ENCODE measurements at places on chromosomes 3 and 15.

DNA sequence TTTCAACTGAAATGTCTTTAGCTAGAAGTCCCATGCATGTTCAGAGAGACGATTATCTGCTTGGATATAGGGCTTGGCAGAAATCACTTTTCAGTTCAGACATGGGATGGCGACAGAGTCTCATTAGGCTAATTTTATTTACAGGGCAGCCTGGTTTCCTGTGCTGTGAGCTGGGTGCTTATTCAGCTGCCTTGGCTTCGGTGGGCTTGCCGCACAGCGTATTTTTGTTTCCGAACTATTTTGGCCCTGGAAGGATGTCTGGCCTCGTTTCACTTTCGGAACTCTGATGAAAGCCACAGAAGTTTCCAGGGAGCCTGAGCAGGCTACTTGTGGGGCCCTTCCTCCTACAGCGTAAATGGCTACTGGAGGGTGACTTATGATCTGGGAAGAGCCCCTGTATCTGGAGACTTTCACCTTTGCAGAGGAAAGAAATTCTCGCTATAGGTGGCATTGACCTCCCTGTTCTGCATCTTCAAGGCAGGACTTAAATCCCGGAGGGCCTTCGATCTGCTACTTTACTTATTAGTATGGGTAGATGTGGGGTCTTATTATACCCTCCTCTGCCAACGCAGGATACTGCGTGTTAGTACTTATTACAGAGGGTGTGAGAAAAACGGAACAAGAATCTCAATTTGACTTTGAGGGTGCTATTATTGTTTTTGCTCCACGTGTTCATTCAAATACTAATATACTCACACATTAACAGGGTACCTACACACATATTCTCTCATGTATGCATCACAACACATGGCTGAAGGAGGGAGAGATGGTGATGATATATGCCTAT is 364.0 kb upstream of the RBMS3 start:
- no peaks in the 10 kb centered on the region for H3K27me3 ChIP-seq
- no peaks in the 10 kb centered on the region for H3K4me1 ChIP-seq
- H3K27ac ChIP-seq, result no peak overlapping the region

DNA sequence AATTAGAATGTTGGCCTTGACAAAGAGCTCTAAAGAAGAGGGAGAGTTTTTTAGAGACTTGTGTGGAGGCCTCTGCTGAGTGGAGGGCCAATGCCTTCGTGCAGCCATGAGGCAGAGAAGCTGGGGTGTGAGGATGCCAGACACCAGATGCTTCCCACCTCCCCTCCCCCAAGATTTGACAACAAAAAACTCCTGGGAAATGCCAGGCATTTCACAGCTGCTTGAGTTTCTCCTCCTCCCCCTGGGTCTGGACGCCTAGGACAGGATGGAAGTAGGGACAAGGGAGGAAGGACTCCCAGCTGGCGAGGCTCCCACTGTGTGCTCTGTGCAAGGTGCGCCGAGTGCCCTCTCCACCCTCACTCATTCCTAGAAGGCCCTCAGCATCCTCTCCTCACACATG is 20.1 kb downstream of the TGM4 start:
- DNase-seq, result no peak
- no peak overlapping the region for H3K27ac ChIP-seq
- no peak overlapping the region for H3K4me3 ChIP-seq
- H3K4me1 ChIP-seq, result no peaks in the 10 kb centered on the region

GRCh38 chr3:166071-166470 is 30.5 kb upstream of the CHL1 start:
- no peak overlapping the region for H3K4me3 ChIP-seq
- no peaks in the 10 kb centered on the region for H3K4me1 ChIP-seq
- H3K36me3 ChIP-seq, result no peaks in the 10 kb centered on the region
- H3K27ac ChIP-seq, result no peak overlapping the region

DNA sequence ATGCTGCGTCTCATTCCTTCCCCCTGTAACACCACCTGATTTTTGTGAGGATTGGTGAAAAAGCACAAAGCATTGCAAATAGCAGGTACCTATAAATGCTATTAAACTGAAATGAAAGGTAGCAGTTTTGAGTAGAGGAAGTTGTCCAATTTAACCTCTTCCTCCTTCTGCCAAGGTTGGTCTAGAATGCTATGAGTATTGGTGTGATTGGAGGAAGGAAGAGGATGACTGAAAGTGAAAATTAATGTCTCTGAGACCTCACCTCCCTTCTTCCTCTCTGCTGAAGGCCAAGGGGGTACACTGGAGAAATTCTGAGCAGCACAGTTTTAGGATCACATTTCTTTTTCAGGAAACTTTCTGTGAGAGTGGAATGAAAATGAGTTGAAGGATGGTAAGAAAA is 94.4 kb downstream of the DTWD1 start:
- no peaks in the 10 kb centered on the region for H3K4me1 ChIP-seq
- no peaks in the 10 kb centered on the region for H3K27me3 ChIP-seq
- no peaks in the 10 kb centered on the region for H3K36me3 ChIP-seq
- DNase-seq, result no peak

- H3K36me3 ChIP-seq, result no peaks in the 10 kb centered on the region
- H3K4me1 ChIP-seq, result peaks cover 9% of the 10 kb centered on the region
- no peak overlapping the region for H3K4me3 ChIP-seq
- no peak overlapping the region for H3K27ac ChIP-seq
Observed at GRCh38 chr15:77642793-77643430, 10.2 kb upstream of the LINGO1 start.

DNA sequence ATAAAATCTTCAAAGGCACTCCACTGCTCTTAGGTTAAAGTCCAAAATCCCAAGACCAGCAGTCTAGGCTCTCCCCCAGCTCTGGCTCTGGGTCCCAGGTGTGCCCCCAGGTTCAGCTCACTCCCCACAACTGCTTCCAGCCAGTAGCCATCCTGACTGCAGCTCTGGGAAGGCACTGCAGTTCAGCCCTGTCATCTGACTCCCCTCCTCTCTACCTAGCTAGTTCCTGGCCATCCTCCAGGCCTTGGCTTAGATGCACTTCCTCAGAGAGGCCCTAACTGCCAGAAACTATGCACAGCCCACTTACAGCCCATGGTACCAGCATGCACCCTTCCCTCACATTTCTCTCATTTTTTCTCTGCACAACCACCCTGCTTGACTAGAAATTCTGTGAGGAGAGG is 25.5 kb downstream of the TBC1D2B start:
- peak overlapping the region; percentile 75 for H3K27ac ChIP-seq
- H3K4me1 ChIP-seq, result peaks cover 69% of the 10 kb centered on the region
- H3K27me3 ChIP-seq, result no peaks in the 10 kb centered on the region

DNA sequence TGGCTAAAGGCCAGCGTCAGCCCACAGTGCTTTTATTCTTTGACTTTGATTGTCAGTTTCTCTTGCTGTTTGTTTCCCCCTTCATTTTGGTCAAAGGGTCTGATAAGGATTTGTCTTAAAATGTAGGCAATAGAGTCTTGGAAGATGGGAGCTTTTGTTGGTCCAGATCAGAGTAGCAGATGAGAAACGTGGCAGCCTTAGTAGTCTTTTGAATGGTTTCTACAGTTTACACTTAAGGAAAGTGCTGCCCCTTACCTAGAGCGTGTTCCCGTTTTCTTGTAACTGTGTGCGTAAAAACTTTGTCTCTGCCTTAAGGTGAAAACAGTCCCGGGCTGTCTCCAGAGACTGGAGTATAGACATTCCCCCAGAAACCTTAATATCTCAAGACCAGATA is 630 bp downstream of the LXN start:
- H3K27me3 ChIP-seq, result no peaks in the 10 kb centered on the region
- DNase-seq, result peak; percentile 12
- H3K4me1 ChIP-seq, result peaks cover 47% of the 10 kb centered on the region
- H3K4me3 ChIP-seq, result peak overlapping the region; percentile 67

DNA sequence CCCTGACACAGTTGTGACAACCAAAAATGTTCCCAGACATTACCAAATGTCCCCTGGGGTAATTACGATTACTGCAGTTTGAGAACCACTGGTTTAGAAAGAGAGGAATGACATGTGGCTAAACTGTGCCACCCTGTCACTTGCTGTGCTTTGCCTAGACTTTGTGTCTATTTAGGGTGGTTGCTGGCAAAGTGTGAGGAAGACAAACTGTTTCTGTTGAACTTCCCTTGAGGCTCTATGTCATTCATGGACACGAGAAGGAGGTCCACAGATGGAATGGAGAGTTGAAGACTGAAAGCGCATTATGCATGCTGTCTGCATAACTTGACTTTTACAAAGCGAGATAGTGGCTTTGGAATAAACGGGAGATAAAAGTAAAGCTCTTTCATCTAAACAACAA is 316.7 kb downstream of the FEZF2 start:
- H3K27ac ChIP-seq, result no peak overlapping the region
- no peak overlapping the region for H3K4me3 ChIP-seq
- no peak for DNase-seq
- no peaks in the 10 kb centered on the region for H3K4me1 ChIP-seq
- H3K36me3 ChIP-seq, result no peaks in the 10 kb centered on the region

- H3K27ac ChIP-seq, result no peak overlapping the region
- no peaks in the 10 kb centered on the region for H3K27me3 ChIP-seq
- no peak overlapping the region for H3K4me3 ChIP-seq
- no peaks in the 10 kb centered on the region for H3K4me1 ChIP-seq
- H3K36me3 ChIP-seq, result no peaks in the 10 kb centered on the region
Observed at GRCh38 chr15:77599899-77600298, 32.8 kb downstream of the LINGO1 start.

DNA sequence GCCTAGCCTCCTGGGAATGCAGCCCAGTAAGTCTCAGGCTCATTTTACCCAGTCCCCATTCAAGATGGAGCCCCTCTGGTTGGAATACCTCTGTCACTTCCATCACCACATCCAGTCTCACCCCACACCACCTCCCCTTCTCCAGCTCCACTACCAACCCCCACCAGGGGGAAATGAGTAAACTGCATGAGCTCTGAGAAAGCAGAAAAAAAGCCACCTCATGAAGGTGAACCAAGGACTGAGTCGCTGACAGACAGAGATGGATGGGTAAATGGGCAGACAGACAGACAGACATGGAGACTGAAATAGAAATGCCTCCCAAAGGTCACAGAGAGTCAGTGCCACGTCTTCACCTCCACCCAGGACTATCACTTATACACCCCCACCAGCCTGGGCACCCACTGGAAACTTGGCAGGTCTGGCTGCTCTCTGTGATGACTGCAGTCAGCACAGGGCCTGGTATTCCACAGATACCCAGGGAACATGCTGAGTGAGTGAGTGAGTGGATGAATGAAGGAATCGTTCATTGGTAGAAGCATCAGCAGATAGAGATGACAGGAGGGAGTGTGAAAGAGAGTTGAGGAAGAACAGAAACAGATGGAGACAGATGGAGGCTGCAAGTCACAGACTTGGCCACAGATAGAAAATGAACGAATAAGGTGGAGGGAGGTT is 4.9 kb upstream of the LOXL1 start:
- H3K27ac ChIP-seq, result no peak overlapping the region
- no peak overlapping the region for H3K4me3 ChIP-seq
- peaks cover 19% of the 10 kb centered on the region for H3K4me1 ChIP-seq
- H3K36me3 ChIP-seq, result no peaks in the 10 kb centered on the region

- peak; percentile 56 for DNase-seq
- H3K4me1 ChIP-seq, result no peaks in the 10 kb centered on the region
- H3K4me3 ChIP-seq, result no peak overlapping the region
- H3K36me3 ChIP-seq, result no peaks in the 10 kb centered on the region
Observed at GRCh38 chr15:48250640-48251076, 44.6 kb downstream of the SLC12A1 start.

GRCh38 chr3:148911173-148911572 is 46.1 kb downstream of the CPA3 start:
- no peaks in the 10 kb centered on the region for H3K36me3 ChIP-seq
- H3K27me3 ChIP-seq, result peaks cover 9% of the 10 kb centered on the region
- no peak for DNase-seq
- H3K4me1 ChIP-seq, result no peaks in the 10 kb centered on the region

- H3K4me3 ChIP-seq, result no peak overlapping the region
- peak overlapping the region; percentile 100 for H3K27ac ChIP-seq
- no peaks in the 10 kb centered on the region for H3K27me3 ChIP-seq
- no peak for DNase-seq
Observed at GRCh38 chr3:149620291-149621020, 37.4 kb downstream of the WWTR1 start.

GRCh38 chr15:35667908-35668307 is 121.9 kb upstream of the DPH6 start:
- H3K4me1 ChIP-seq, result no peaks in the 10 kb centered on the region
- H3K36me3 ChIP-seq, result no peaks in the 10 kb centered on the region
- no peak overlapping the region for H3K27ac ChIP-seq
- H3K27me3 ChIP-seq, result no peaks in the 10 kb centered on the region
- H3K4me3 ChIP-seq, result no peak overlapping the region
- no peak for DNase-seq

- H3K4me3 ChIP-seq, result no peak overlapping the region
- H3K4me1 ChIP-seq, result no peaks in the 10 kb centered on the region
- H3K36me3 ChIP-seq, result no peaks in the 10 kb centered on the region
- H3K27me3 ChIP-seq, result no peaks in the 10 kb centered on the region
- no peak for DNase-seq
Observed at GRCh38 chr3:138879541-138880380, 45.0 kb upstream of the PIK3CB start.

DNA sequence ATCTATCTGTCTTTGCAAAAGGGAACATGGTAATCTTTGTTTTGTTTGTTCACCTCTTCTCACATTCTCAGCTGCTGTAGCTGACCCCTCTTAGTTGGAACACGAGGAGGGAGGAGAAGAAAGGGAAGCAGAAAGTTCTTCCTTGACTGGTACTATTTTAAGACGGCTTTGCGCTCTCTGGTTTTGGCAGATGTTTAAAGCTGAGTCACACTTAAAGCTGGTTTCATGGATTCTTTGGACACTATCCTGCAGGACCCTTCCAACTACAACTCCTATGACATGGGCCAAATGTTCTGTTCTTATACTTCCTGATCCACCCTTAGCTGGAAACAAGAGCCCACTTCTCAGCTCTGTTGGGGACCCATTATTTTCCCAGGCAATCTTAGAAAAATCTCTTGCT is 40.6 kb upstream of the FXR1 start:
- H3K36me3 ChIP-seq, result no peaks in the 10 kb centered on the region
- H3K27ac ChIP-seq, result no peak overlapping the region
- no peaks in the 10 kb centered on the region for H3K4me1 ChIP-seq
- no peaks in the 10 kb centered on the region for H3K27me3 ChIP-seq

- no peaks in the 10 kb centered on the region for H3K36me3 ChIP-seq
- no peak overlapping the region for H3K27ac ChIP-seq
- H3K4me1 ChIP-seq, result no peaks in the 10 kb centered on the region
Observed at GRCh38 chr15:32872621-32873283, 154.9 kb downstream of the GREM1 start.

DNA sequence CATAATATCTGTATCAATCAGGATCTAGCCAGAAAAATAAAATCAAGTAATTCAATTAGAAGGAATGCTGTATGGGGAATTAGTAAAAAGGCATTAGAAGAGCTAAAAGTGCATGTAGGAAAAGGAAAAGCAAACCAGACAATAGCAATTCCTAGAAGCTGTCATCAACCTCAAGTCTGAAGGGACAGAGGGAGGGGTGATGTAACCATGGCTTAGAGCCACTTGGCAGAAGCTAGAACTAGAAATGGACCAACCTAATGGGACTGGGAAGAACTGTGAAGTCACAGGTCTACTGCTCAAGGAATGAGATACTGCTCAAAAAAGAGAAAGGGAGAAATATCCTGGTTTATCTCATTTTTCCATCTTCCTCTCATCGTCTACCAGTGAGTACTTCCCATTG is 590.7 kb upstream of the SGO1 start:
- H3K27me3 ChIP-seq, result no peaks in the 10 kb centered on the region
- no peaks in the 10 kb centered on the region for H3K4me1 ChIP-seq
- H3K36me3 ChIP-seq, result no peaks in the 10 kb centered on the region
- no peak overlapping the region for H3K4me3 ChIP-seq

GRCh38 chr3:173932624-173933023 is 535.1 kb downstream of the NLGN1 start:
- H3K27ac ChIP-seq, result no peak overlapping the region
- no peaks in the 10 kb centered on the region for H3K27me3 ChIP-seq
- H3K4me1 ChIP-seq, result no peaks in the 10 kb centered on the region
- DNase-seq, result no peak
- no peak overlapping the region for H3K4me3 ChIP-seq

- peaks cover 8% of the 10 kb centered on the region for H3K4me1 ChIP-seq
- no peak overlapping the region for H3K4me3 ChIP-seq
- no peaks in the 10 kb centered on the region for H3K36me3 ChIP-seq
- no peak overlapping the region for H3K27ac ChIP-seq
Observed at GRCh38 chr3:149442043-149442442, 32.5 kb upstream of the TM4SF4 start.

All from Panc1 (cell line).